ENCODE measurements at places on chromosomes 7 and 10.

- no peak for DNase-seq
These were observed 321.1 kb downstream of the PARD3 start for GRCh38 chr10:34494012-34494411.

DNA sequence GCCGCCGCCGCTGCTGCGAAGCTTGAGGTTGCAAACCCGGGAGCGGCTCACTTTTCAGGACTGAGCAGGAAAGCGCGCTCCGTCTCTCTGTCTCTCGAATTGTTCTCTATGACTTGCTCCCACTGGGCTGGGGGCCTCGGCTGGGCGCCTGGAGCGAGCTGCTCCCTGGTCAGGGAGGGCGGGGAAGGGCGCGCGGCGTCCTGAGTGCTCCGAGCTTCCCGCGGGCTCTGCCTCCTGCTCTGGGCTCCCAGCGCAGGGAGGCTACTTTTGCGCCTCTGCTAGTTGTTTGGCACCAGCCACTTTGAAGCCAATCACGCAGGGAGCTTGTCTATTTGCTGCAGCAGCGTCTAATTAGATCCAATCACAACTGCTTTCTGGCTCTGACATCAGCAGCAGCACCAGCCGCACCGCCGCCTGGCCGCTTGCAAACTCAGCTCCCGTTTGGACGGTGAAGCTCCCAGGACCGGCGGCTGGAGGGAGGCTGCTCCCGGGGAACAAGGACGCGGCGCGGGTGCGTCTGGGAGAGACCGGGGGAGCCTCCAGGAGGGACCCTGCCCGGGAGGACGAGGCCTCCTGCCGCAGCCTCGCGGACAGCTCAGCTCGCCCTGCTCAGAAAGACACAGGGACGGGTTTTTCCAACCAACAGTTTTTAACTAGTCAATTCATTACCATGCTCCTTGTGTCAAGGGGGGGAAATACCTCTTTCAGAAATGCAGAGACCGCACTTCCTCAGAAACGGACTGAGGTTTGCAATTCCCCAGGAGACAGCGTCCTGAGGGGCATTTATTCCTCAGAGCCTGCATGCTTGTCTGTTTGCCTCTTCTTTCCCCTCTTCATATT is at the start of gene ADARB2:
Gene ADARB2 (minus strand): TSS at position 304 of the 840 bp plus-strand sequence.
- DNase-seq = no peak

DNA sequence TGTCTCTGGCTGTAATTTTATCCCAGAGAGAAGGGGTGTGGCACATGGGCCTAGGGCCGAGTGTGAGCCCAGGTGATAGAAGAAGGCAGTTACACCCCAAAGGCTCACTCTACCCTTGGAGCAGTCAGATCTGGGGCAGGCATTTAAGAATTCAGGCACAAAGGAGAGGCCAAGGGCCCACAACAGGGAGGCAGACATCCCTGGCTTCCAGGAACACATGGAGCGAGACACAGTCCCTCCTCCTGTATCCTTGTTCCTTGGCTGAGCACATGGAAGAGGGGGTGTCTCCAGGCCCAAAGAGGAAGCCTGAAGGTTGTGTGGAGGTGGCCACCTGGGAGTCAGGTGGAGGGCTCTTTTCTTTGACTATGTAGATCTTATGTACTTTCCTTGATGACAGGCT is 286.2 kb downstream of the RPS24 start:
- no peak for DNase-seq

- DNase-seq = no peak
These were observed 16.7 kb downstream of the LRRN3 start for GRCh38 chr7:111107579-111107978.

DNA sequence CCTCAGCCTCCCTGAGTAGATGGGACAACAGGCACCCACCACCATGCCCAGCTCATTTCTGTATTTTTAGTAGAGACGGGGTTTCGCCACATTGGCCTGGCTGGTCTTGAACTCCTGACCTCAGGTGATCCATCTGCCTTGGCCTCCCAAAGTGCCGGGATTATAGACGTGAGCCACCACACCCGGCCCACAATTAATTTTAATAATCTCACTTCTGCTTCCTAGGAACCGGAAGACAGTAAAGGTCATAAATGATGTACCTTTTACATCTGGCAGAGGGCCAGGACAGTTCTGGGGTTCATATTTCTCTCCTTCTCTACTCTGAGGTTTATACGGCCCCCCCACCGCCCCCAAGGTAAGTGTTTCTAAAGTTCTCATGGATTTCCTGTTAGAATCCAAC is 31.2 kb upstream of the AOAH start:
- no peak for DNase-seq

- DNase-seq = no peak
These were observed 95.2 kb downstream of the PRTFDC1 start for GRCh38 chr10:24857031-24857725.

DNA sequence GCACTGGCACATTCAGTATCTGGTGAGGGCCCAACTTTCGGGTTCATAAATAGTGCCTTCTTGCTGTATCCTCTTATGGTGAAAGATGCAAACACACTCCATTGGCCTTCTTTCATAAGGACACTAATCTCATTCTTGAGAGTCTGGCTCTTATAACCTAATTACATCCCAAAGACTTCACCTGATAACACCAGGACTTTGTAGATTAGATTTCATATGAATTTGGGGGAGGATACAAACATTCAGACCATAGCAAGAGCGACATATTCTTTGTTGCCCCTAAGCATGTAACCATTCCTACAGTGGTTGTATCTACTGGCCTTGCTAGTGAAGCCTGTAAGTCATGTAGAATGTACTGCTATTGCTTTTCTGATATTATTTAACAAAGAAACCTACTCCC is 525.2 kb downstream of the GFRA1 start:
- no peak for DNase-seq

GRCh38 chr10:31932838-31933237 is 4.2 kb upstream of the ARHGAP12 start:
- no peak for DNase-seq

- no peak for DNase-seq
These were observed 107.1 kb upstream of the CDCA7L start for GRCh38 chr7:22052674-22053365.

DNA sequence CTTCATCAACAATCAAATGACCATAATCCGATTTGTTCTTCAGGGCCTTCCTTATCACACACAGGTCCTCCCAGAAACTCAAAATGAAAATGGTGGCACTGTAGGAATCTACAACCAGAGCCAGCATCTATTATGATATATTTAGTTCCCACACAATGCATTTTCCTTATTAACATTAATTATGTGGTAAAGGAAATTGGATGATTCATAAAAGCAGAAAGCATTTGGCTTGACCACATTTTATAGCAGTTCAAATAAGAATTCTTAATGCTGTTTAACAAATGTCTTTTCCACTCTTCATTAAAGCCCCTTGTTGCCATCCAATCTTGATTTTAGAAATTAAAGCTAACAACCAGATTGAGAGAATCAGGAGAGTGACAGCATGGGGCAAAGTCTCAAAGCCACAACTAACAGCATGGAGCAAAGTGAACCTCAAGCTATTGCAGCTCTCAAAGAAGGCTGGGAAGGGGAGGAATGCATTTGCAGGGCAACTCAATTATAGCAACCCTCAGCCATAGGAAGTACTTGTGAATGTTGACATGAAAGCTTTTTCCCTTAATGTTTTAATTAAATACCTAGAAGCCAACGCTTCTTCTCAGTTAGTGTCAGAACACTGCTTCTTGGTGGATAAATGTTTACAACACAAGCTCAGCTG is 549.1 kb downstream of the NXPH1 start:
- no peak for DNase-seq

- no peak for DNase-seq
These were observed 35.4 kb downstream of the CTTNBP2 start for GRCh38 chr7:117837841-117838240.
